Stimulated activated CD8-positive, alpha-beta memory T cell treated with anti-CD3 and anti-CD28 coated beads, Interleukin-2, amount 100 ng/mL, for 1 hour (primary cell): ENCODE measurements at places on chromosomes 2 and 18.

- no peak for DNase-seq
Observed at GRCh38 chr2:231245249-231246094, 47.0 kb downstream of the ARMC9 start.

DNA sequence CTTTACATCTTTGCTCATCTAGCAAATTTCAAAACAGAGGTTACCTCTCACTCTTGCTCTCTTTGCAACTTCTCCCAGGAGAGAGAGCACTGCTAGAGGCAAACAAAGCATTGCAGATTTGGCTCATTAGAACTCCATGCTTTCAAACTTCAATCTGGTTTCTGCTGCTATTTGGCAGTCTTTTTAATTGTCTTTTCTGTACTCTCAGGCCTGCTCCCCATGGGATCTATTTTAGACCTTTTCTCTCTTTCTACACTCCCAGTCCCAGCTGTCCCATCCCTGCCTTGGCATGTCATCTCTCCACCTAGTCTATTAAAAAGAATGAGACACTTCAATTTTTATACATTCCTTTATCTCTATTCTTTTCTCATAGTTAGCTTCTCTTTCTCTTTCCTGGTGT lies 15.2 kb downstream of the KCNJ3 start:
- no peak for DNase-seq

DNA sequence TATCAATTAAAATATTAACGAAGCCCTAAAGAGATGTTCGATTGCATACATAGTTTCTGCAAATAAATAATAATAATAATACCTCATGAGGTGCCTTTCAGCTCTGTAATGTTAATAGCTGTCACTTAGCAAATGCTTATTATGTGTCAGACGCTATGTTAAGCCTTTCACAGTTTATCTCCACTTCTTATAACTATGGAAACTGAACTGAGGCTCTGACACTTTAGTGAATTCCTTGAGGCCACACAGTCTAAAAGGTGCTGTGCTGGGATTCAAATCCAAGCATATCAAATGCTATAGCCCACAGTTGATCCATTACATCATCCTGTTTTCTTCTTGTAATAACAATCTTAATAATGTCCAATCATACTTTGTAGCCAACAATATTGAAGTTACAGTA lies 1571.5 kb upstream of the NXPH2 start:
- no peak for DNase-seq

- no peak for DNase-seq
Observed at GRCh38 chr2:239177325-239177724, 223.5 kb downstream of the HDAC4 start.

DNA sequence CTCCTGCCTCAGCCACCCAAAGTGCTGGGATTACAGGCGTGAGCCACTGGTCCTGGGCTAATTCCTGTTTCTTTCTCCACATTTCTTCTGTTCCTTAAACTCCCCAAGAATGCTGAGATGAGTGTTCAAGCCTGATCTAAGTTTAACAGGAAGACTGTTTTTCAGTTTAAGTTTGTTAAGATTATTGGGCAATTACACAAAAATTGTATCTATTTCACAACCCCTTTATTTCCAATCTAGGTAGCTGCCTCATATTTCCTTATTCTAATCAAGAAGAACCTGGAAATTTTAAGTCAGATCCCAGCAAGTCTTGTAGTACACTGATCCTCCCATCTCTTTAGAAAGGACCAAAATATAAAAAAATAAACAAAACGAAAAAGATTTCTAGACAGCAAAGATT lies 11.7 kb downstream of the SFT2D3 start:
- no peak for DNase-seq

GRCh38 chr2:133732982-133733900 lies 165.0 kb upstream of the NCKAP5 start:
- DNase-seq = no peak

DNA sequence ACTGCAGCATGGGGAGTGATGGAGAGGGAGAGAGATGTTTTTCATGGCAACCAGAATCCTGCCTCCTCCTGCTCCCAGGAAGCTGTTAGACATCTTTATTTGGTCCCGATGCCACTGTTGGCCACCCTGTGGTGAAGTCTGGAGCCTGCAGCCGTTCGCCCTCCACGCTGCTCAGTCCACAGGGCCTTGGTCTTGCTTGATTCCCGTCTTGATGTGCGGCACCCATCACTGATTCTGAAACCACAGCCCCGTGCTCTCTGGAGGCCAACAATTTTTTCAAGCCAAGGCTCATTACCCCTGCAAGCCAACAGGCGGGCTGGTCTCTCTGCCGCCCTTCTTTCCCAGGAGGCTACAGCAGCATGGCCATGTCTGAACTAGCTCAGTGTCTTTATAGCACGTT lies 24.5 kb downstream of the SIGLEC15 start:
- DNase-seq = no peak

- DNase-seq = no peak
Observed at GRCh38 chr2:158115202-158115767, 13.6 kb downstream of the UPP2 start.

GRCh38 chr2:9763356-9764152 lies 79.7 kb upstream of the TAF1B start:
- no peak for DNase-seq

- DNase-seq = no peak
Observed at GRCh38 chr2:167733747-167734146, 513.6 kb downstream of the STK39 start.
